ENCODE measurements at places on chromosomes 7 and 10. TPM values are rescaled to one million over a fixed set of nuclear protein-coding genes. Genes with fewer than 3 reads are reported as not detected.

Gene ATG9B
- 3.5 TPM for total RNA-seq

Gene NPTX2
- not detected for total RNA-seq

Gene CACNB2
- total RNA-seq: not detected

Gene NUDT13
- total RNA-seq: 1.4 TPM

Gene POLR1F
- 21.9 TPM for total RNA-seq

Gene KIAA1549
- 0.95 TPM for total RNA-seq

Gene GSTK1
- total RNA-seq: 218 TPM

Gene ZFAND4
- total RNA-seq: 9.6 TPM

Gene TMEM229A
- total RNA-seq: not detected

Gene PFKFB3
- total RNA-seq: 76.4 TPM

Gene ACTR3C
- 8.8 TPM for total RNA-seq

Gene LRMDA
- not detected for total RNA-seq

Gene DGKI
- total RNA-seq: 5.4 TPM

Gene HOXA5
- not detected for total RNA-seq

Gene RUFY2
- 6.4 TPM for total RNA-seq

Gene C10orf53
- not detected for total RNA-seq

Gene RGS10
- total RNA-seq: 158 TPM

Gene PNLIP
- not detected for total RNA-seq

Gene BAG3
- 28.1 TPM for total RNA-seq

Gene TMEM184A
- not detected for total RNA-seq
